ENCODE measurements at places on chromosomes 4 and X. TPM values are rescaled to one million over a fixed set of nuclear protein-coding genes. Genes with fewer than 3 reads are reported as not detected.

- DNase-seq, result no peak
These were observed 41.5 kb downstream of the RGS12 start for GRCh38 chr4:3334316-3334715.

- no peak for DNase-seq
These were observed 1.2 kb downstream of the WDR44 start for GRCh38 chrX:118347131-118347530.

- DNase-seq, result no peak
These were observed 119.1 kb upstream of the CNKSR2 start for GRCh38 chrX:21255032-21255618.

The MMRN1 gene
- total RNA-seq, result 2.5 TPM

GRCh38 chr4:185587427-185588161, 52.3 kb upstream of the PDLIM3 start:
- DNase-seq, result no peak

The NR0B1 gene
- not detected for total RNA-seq

DNA sequence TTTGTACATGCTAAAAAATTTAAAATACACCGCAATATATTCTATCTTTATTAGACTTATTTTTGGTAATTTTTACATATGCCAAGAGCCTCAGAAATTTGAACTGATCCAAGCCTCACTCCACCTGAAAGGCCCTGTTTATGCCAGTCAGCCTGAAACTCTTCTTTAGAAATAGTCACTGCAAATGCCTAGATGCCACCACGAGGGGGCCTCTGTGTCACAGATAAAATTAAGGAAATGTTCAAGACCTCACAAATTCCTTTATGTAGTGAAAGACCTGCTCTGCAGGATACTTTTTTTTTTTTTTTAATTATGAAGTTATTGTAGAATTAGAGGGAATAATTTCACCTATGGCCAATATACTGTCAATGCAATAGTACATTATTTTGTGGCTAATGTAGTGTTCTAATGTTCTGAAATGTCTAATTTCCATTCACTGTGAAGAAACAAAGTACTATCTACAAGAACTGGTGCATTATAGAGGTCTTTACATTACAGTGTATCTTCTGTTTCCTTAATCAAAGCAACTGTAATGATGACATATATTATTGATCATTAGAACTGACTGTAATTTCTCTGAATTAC, 69.8 kb downstream of the DTHD1 start:
- no peak for DNase-seq

DNA sequence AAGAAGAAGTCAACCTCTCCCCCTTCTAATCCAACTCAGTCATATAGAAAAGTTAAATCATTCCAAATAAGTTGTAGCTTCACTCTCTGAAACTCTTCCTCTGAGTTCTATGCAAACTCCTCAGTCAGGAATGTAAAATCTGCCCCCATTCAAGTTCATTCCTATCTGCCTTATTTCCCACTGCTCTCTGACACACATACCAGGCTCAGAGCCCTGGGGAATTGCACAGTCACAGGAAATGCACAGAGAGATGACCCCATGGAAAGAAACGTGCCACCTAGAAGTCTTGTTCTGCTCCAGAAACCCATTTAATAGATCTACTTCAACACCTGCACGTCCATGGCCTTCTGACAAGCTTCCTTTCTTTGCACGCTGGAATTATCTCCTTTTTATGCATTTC, 236.0 kb upstream of the VCX3A start:
- no peak for DNase-seq

The NAP1L2 gene
- total RNA-seq, result 10.7 TPM

GRCh38 chr4:52879471-52879870, 17.4 kb downstream of the RASL11B start:
- no peak for DNase-seq

DNA sequence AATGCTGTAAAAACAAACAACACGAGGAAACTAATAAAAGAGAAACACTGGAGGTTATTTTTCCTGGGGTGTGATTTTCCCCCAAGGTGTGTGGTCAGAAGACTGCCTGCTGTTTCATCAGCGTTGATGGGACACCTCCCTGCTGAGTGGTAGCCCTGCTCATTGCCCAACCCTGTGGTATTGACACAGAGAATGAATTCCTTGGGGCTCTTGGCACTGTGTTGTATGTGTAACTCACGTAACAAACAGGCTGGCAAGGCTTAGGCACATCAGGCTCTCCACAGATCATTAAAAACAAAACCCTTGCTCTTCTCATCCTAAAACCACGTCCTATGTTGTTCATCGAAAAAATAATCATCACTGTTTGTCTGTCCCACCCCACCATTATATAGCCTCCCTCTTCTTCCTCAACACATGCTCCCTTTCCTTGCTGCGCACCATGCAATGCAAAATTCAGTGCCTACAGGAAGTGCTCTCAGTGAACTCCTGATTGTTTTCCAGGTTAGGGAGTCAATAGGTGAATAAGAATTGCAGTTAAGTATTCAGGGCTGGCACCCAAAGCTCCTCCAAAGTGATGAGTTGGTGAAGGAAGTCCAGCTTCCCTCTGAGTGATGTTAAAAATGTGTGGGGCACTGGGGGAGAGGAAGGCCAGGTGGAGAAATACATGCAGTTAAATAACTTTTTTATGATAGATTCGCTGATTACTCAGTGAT, 11.4 kb upstream of the PUDP start:
- no peak for DNase-seq

DNA sequence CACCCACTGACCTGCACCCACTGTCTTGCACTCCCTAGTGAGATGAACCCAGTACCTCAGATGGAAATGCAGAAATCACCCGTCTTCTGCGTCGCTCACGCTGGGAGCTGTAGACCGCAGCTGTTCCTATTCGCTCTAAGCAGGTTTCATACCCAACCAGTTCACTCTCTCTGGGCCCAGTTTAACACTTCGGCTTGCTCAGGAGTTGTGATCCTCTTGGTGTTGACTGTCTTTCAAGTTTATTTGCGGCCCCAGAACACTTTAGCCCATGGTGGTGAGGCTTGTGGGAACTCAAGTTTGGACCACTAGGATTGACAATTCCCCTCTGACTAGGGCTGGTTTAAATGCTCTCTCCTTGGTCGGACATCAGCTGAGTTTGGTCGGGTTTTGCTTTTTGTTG, 147.0 kb downstream of the DACH2 start:
- no peak for DNase-seq

DNA sequence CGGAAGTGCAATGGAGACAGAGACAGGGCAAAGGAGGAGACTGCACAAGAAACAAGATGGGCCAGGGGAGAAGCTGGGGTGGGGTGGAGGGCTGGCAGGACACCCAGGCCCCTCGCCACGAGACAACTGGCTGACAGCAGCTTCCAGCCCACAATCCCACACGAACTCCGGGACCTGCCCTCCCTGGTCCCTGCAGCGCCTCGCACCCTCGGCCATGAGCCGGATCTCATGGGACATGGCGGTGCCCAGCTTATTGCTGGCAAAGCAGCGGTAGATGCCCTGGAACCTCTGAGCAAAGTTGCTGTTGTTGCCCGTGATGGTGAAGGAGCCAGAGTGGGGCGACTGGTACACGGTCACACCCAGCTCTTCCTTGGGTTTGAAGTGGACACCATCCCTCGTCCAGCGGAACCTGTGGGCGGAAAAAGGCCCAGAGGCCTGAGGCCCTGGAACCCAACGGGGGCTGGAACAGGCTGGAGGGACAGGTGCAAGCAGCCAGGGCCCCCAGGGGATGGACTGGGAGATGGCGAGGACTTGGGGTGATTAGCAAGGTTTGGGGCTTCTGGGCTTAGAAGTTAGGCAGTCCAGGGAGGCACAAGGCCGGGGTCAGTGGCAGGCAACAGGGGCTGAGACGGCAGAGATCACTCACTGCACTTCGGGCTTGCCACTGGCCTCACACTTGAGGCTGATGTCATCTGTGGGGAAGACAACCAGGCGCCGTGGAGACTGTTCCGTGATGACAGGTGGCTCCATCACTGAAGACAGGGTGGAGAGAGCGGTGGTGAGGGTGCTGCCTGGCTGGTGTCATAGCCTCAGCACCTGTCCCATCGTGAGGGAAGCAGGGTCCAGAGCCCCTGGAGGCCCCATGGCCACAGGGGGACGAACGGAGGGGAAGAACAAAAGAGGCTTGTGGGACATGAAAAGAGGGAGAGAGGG, 13.8 kb downstream of the L1CAM start:
- no peak for DNase-seq

DNA sequence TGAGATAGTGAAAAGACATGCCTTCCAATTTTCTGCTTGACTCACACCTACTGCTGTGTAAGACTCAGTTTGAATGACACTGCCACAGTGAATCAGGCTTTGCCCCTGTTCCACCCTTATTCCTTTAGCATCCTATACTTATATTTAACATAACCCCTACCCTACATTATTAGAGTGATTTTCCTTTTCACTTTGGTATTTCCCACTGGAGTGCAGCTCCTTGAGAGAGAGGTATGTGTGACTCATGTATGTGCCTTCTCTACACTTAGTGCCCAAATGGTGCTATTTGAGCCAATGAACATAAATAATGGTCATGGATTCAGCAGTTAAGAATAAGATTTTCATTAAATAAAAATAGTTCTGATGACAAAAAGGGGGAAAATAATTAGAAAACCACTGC, 69.5 kb downstream of the RRAGB start:
- no peak for DNase-seq

The DMRTC1 gene
- total RNA-seq, result not detected

DNA sequence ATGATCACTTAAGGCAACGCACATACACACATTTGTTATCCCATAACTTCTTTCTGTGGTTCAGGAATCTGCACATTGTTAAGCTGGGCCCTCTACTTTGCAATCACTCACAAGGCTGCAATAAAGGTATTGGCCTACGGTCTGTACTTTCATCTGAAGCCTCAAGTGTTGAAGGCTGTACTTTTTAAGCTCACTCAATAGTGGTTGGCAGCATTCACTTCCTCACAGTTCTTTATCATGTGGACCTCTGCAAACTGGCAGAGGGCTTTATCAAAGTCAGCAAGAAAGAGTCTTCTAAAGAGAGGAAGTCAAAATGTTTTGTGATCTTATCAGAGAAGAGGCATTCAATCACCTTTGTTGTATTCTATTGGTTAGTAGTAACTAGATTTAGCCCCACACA, 301.4 kb upstream of the EPHA5 start:
- DNase-seq, result no peak

- no peak for DNase-seq
These were observed 20.7 kb downstream of the SLIT2 start for GRCh38 chr4:20272411-20272872.

DNA sequence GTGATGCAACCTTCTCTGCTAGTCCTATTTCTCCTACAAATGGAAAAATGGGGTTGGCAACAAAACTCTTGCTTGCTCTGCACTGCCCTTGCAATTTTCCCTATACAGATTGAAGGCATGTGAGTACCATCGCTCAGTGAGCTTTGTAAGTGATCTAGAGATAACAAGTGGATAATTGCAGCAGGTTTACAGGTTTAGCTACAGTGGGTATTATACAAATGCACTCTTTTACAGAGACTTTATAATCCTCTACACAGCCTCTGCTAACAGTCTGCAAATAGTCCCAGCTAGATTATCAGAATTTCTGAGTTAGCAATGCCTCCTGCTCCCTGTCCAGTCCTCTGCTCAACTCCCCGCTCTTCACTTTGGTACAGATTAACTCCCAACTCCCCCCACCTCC, 11.1 kb downstream of the LEF1 start:
- no peak for DNase-seq

GRCh38 chr4:112938461-112939058, 110.9 kb upstream of the ANK2 start:
- DNase-seq, result no peak

DNA sequence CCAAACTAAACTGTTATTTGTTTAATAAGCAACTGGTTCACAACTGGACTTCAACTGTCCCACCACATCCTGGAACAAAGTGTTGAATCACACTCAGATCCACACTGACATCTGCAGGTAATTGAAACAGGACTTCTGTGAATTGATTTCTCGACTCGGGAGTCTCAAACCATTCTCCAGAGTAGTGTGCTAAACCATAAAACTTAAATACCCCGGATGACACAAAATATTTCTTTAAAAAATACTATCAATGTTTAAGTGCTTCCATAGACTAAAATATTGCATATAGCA, 95.4 kb upstream of the PLAC1 start:
- DNase-seq, result no peak

DNA sequence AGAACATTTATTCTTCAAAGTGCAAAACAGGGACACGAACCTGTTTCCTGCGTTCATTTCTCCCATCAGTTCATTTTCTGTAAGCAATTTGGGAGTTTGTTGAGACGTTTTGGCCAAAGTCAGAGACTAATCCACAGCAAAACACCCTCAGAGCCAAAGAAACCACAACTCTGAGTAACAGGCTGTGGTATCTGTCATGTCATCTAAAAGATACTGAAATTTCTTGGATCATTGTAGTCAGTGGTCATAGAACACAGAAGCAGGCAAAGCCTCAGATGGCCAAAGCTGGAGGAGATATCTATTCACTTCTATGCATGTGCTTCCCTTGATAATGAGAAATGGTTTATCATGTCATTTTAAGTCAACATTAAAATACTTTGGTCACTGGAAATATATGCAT, 485.6 kb upstream of the GALNT7 start:
- DNase-seq, result no peak

- DNase-seq, result no peak
These were observed 159.7 kb downstream of the NSUN7 start for GRCh38 chr4:40909363-40909876.

DNA sequence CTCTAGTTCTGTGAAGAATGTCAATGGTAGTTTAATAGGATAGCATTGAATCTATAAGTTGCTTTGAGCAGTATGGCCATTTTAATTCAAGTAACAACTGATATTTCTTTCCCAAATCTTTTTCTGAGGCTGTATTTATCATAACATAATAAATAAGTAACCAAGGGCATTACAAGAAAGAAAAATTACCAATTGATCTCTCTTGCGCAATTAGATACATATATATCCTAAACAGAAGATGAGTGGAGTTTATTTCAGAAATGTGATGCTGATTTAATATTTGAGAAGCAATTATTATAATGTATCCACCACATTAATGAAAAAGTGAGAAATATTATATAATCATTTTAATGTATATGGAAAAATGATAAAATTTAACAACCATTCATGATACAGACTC, 802.5 kb upstream of the AGA start:
- no peak for DNase-seq

- DNase-seq, result no peak
These were observed 82.6 kb downstream of the LUZP4 start for GRCh38 chrX:115372152-115372551.

GRCh38 chrX:20530406-20530921, 263.8 kb upstream of the RPS6KA3 start:
- DNase-seq, result no peak

GRCh38 chr4:8392591-8393190, 47.8 kb downstream of the ACOX3 start:
- no peak for DNase-seq

- DNase-seq, result peak; percentile 83
These were observed 41.3 kb upstream of the ASMTL start for GRCh38 chrX:1493877-1494510.

GRCh38 chr4:1991087-1991486, 17.7 kb downstream of the NELFA start:
- no peak for DNase-seq

The UTP14A gene
- total RNA-seq, result 8.9 TPM

The BTK gene
- 1.3 TPM for total RNA-seq

- DNase-seq, result no peak
These were observed 47.4 kb downstream of the TMEM131L start for GRCh38 chr4:153513596-153513995.

Measured in cardiac septum (tissue), 1 donor.